Hematopoietic multipotent progenitor cell treated with erythropoietin and hydrocortisone succinate and interleukin-3 and kit ligand, for 4 days (in vitro differentiated cells): ENCODE measurements at places on chromosomes 7 and 10.

- no peak for DNase-seq
These were observed 63.0 kb downstream of the NEURL1 start for GRCh38 chr10:103556383-103557007.

DNA sequence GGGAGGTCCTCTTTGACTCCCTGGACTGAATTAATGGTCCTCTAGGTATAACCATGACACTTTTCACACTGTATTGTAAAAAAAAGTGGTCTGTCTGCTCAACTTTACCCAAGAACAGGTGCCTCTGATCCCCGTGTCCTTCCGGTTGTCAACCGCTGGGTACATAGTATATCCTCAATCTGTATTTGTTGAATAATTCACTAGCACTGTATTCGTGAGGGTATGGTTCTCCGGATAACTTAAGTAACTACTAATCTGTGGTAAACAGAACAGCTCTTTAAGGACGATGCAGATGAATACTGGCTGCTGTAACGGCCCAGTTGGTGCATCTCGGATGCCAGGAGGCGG, 472 bp upstream of the ADAM22 start:
- no peak for DNase-seq

DNA sequence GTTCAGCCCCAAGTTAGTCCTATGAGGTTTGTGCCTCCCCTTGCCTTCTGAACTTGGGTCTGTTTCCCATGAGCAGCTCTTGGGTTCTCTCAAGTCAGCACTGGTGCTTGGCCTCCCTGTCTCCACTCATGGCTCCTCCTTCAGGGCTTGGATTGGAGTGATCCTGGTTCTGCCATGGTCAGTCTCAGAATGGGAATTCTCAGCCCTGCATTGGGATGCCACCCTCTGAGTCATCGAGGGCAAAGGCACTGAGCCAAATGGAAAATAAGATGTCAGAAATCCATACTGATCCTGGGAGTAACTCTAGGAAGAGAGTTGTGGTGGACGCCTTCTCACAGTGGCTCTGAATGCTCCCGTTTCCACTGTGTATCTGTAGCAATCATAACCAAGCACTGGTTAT, 233.4 kb upstream of the HABP2 start:
- DNase-seq, result no peak

GRCh38 chr7:27160546-27161213, 4.2 kb upstream of the HOXA7 start:
- DNase-seq, result peak; percentile 94

- DNase-seq, result no peak
These were observed 4.1 kb downstream of the ACBD7 start for GRCh38 chr10:15084502-15084922.

DNA sequence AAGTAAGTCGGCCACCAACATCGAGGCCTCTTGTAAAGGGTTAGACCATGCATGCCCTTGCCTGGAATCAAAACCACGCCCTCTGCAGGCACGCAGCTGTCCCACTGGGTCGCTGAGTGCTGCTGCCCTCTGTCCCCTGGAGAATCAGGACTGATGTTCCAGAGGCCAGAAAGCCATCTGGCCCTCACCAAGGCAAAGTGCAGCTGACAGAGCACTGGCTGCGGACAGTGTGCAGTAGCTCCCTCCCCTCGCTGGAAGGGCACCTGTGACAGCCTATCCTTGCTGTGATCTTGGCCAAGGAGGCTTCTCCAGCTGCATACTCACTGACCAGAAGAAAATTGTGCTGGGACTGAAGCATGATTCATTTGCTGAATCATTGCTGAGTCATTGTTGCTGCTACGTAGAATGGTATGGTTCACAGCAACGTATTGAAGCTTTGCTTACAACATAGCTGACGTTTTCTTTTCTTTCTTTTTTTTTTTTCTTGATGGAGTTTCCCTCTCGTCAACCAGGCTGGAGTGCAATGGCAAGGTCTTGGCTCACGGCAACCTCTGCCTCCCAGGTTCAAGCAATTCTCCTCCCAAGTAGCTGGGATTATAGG, 30.4 kb downstream of the DDC start:
- peak; percentile 92 for DNase-seq

DNA sequence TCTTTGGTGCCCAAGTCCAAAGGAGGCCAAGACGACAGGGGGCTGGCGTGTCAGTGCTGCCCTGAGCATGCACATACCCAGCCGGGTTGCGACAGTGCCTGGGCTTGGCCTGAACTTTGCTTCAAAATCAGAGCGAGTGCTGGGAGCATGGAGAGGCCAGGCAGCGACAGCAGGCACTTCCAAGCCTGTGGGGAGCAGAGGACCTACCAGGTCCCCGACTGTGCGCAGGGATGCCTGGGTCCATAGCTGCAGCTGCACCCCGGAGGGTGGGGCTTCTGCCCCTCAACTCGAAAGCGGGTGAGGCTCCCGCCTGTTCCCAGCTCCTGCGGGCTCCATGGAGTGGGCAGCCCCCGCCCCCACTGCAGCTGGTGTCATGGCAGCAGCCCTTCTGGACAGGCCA, 79.1 kb downstream of the HDAC9 start:
- DNase-seq, result no peak

GRCh38 chr10:100184840-100185239, 989 bp downstream of the ERLIN1 start:
- peak; percentile 79 for DNase-seq

DNA sequence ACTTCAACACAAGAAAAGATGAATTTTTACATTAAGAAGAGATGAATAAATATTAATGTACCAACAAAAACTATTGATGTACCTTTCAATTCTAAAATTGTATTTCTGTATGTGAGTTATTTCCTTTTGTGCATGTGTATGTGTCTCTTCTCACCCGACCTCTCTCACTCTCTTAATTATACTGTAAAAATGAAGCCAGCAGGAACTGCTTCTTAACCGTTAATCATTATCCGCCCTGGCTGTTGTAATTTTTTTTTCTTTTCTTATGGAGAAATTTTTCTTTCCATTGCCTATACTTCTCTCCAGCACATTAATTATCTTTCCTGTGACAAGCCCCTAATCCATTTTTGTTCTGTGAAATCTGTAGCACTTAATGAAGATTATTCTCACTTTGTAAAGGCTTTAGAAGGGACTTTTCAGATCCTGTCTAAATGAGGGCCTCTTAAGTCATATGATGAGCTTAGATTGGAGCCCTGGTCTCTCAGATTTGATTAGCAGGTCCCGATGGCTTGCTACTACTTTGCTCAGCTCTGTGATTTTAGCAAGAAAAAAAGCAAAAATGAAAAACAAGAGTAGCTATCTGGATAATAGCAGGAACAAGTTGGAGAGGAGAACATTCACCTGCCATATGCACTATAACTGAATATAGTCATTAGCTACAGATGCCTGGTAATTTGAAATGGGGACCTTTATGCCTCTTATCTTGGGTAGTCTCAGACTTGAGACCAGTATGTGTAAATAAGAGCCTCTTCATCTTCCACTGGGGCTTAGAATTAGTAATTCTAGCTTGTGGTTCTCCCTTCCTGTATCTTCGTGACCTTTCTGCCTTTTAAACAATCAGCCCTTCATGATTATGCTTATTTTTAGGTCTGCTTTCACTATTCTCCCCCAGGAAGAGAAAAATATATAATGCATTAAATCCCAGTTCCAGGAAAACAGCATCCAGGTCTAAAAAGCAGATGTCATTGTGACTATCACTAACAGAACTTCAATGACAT, 80.0 kb upstream of the COL1A2 start:
- DNase-seq, result no peak

GRCh38 chr7:44206008-44206407, 5.2 kb downstream of the YKT6 start:
- DNase-seq, result no peak
